Astrocyte of the cerebellum (primary cell): ENCODE measurements at places on chromosomes 3 and 15.

GRCh38 chr15:87704276-87704675 is 552.3 kb downstream of the NTRK3 start:
- DNase-seq = no peak

- DNase-seq = no peak
Observed at GRCh38 chr15:28014623-28015200, 84.4 kb downstream of the OCA2 start.

DNA sequence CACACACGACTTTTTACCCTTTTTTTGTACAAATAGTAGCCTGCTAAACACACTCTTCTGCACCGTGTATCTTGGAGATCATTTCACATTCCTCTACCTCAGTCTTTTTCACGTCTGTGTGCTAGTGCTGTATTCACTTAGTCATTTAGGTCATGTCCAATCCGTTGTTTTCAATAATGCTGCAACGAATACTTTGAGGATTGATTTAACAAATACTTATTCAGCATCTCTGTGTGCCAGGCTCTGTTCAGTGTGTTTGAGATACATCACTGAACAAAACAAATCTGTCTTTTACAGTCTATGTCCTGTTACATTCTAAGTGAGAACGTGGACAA is 882 bp downstream of the JMJD7 start:
- DNase-seq = no peak

- DNase-seq = no peak
Observed at GRCh38 chr3:196691386-196691785, 20.7 kb downstream of the CEP19 start.

GRCh38 chr15:56225520-56225919 is 18.2 kb downstream of the RFX7 start:
- DNase-seq = no peak

DNA sequence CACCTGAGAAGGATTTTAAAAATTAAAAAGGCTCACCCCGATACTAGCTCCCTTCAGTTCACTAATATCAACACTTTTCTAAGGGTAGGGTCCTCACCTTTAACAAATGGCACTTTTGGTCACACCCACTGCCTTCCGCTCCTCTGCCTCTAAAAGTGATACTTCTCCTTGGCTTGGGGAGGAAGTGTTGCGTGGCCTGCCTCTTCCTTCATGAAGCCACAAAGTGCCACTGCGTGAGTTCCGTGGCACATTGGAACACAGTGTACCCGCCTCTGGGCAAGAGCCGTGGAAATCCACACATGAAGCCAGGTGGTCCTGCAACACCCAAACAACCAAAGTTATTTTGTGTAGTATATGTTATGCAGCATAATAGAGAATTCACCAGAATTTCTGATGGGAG is 3.9 kb downstream of the B4GALT4 start:
- no peak for DNase-seq

DNA sequence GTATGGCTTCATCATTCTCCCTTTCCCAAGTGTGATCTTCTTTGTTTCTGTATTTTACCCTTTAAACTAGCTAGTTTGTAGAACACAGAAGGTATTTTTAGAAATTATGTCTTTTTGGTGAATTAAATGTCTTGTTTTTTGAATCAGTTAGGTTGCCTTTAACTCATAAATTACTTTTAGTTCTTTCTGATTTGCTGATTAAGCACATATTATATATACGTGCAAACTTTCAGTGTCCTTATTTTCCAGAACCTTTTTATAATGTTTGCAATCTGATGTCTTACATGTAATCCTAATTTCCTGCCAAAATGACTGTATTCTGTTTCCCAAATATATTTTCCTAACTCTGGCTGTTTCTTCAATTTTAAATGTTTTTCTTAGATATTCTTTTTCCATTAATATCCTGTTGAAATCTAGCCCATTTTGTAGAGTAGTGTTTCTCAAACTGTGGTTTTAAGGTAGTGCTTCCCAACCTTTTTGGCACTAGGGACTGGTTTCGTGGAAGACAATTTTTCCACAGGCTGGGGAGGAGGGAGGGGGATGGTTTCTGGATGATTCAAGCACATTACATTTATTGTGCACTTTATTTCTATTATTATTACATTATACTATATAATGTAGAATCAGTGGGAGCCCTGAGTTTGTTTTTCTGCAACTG is 51.8 kb downstream of the CHD2 start:
- DNase-seq = no peak

GRCh38 chr15:45242289-45242688 is 9.7 kb upstream of the SLC28A2 start:
- DNase-seq = no peak

- DNase-seq = no peak
Observed at GRCh38 chr15:78997981-78998499, 53.2 kb upstream of the CTSH start.

- DNase-seq = peak; percentile 45
Observed at GRCh38 chr3:16399473-16399872, 114.0 kb downstream of the RFTN1 start.

GRCh38 chr3:42763021-42763420 is 10.0 kb downstream of the CCDC13 start:
- no peak for DNase-seq

DNA sequence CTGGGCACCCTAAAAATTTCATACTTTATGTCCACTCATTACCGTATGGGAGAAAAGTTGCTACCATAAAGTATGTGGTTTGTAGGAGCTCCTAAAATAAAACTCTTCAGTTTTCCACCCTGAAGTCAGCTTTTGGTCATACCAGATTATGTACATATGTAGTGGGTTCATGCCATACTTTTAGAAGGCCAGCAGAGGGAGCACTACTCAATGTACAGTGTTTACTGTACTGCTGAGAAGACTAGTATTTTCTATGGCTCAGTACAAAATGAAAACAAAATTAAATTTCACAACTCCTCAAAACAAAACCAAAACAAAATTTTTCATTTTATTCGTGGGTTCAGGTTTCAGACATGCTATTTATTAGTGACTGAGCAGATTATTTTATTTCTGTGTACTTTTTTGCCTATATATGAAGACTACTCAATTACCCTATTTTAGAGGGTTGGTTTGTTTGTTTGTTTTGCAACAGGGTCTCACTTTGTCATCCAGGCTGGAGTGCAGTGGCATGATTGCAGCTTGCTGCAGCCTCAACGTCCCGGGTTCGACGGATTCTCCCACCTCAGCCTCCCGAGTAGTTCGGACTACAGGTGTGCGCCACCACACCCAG is 24.3 kb downstream of the NXPE3 start:
- DNase-seq = peak; percentile 67

GRCh38 chr15:27847775-27848710 is 251.1 kb downstream of the OCA2 start:
- DNase-seq = no peak

DNA sequence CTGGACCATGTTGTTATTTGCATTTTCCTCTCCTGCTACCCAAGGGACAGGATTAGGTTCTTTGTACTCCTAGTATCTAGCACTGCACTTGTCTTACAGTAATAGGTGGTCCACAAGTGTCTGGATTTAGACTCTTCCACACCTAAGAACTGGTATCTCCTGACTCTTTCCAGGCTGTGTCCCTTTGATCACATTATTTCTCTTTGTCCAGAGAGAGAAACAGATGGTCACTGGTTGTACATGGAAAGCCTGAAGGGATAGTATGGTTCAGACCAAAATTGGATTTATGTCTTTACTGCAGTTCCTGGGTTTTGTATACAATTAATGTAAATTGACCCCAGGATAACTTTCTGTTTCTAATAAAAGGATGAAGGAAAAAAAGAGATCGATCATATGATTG is 64.0 kb downstream of the PDE8A start:
- no peak for DNase-seq

GRCh38 chr15:28116521-28117431 is 17.7 kb upstream of the OCA2 start:
- DNase-seq = no peak

DNA sequence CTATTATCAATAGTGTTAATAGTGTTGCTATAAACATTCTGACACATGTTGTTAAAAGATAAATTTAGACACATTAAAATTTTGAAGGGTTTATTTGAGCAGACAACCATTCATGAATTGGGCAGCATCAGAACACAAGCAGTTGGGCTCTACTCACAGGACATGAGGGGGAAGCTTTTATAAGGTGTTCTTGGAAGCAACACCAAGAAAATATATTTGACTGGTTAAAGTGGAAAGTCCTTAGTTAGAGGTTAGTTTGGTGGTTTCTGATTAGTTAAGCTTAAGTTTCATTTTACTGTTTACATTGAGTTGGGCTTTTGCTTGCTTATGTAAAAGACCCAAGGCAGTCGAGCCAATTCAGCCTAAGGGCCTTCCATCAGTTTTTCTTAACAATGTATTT is 220.7 kb downstream of the CD47 start:
- no peak for DNase-seq

DNA sequence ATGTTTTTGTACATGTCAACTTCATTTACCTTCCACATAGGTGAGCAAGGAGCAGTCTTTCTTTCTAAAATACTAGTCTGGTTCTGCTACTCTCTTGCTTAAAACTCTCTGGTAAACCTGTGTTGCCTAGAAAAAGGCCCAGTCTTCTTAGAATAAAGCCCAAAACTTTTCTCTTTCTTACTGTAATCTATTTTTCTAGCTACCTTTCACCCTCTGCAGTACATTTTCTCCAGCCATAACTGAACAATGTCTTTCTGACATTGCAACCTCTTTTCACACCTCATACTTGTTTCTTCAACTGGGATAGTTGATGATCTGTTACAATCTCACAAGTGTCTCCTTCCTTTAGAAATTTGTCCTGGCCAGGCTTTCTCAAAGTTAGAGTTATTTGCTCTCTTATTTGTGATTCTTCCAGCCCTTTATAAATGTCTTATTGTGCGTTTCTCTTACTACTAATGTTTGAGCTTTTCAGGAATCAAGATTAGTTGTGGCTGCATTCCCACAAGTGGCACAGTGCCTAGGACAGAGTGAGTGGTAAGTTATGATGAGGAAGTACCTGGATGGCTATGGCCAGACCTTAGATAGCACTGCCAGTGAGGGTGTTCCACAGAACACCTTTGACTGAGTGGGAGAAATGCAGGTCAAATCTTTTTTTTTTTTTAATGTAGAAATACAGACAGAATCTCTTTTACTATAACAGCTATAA is 313.4 kb upstream of the SATB1 start:
- no peak for DNase-seq

GRCh38 chr3:101509811-101510210 is 3.2 kb downstream of the SENP7 start:
- DNase-seq = no peak

GRCh38 chr3:54863366-54863765 is 64.5 kb downstream of the LRTM1 start:
- no peak for DNase-seq

DNA sequence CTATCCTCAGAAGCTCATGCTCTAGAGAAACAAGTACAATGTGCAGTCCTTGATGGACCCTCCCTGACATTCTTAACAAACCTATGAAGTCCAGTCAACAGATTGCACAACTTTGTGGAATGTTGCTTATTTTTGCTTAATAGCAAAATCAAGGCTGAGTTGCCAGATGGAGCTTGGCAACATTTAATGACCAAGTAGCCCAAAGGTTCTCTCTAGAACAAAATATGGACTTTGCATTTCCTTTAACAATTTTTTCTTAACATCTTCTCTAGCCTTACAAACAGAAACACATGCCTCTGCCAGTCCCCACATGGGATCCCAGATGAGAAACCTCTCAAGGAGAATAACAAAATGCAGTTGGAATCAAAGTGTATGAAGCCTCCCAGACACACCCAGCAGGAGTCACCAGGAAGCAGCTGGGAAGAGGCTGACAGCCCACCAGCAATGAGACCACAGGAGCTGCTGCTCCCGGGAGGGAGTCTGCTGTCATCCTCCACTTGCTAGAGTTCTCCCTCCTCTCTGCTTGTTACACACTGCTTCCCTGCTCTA is 422.5 kb upstream of the CDIN1 start:
- DNase-seq = no peak

DNA sequence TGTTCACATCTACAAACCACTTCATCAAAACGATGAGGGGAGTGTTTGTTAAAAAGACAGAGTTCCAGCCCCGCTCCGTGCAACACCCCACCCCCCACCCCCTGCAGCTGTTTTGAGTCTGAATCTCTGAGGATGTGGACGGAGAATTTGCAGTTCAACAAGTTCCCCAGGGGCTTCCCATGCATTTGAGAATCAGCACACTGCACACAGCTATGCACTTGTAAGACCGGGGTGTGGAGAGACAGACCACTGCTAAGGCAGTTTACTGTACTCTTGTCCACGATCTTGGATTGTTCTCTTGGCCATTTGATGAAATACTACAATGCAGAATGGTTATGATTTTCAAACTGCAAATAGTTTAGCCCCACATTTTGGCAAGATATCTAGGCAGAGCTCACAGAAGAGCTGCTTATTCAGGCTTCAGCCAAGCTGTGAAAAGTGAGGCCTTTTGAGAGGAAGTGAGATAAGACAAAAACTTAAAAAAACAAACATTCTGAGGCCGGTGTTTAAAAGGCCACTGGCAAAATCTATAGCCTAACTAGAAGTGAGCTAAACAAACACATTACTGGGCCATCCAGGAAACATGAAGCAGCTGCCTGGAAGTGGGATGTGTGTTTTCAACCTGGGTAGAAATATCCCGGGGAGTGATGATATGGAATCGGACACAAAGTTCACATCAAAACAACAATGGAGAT is 308.2 kb upstream of the ADAMTS9 start:
- DNase-seq = no peak

GRCh38 chr3:123090728-123091531 is 24.1 kb downstream of the PDIA5 start:
- DNase-seq = no peak

GRCh38 chr3:133570937-133571320 is 2.6 kb upstream of the CDV3 start:
- DNase-seq = no peak

DNA sequence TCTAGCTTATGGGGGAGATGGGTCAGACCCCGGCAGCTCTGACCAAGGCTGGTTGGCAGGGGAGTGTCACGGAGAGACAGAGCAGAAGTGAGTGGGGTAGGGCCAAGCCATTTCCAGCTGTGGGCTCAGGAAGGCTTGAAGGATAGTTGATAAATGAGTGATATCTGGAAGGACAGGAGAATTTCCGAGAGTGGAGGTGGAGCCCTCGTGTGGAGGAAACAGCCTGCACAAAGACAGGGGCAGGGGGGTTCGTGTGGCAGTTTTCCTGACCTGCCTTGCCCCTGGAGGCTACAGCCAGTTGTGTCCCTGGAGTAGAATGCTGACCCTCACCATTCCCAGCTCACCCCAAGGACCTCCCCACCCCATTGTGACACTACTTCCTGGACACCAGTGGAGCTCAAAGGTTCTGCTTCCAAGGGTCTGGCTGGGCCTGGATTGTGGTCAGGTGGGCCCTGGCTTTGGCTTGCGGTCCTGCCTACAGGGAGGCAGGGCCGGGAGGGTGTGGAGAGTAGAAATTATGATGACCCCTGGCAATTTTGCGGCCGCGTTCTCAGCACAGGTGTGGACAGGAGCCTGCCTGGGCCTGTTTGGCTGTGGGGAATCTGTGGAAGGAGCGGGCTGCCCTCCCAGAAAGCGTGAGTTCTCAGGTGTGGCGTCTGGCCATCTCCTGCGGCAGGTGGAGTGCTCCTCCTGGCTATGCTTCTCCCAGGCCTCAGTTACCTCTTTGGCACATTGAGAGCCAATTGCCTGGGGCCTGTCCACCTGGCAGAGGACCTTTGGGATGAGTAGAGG is at the start of gene SLC22A14:
Gene SLC22A14 (plus strand): TSS at position 400 of the 792 bp plus-strand sequence. CDS start 23,733 bp downstream, outside the sequence.
- no peak for DNase-seq

GRCh38 chr15:71748293-71748718 is 62.0 kb upstream of the NR2E3 start:
- DNase-seq = peak; percentile 63

- no peak for DNase-seq
Observed at GRCh38 chr3:160225176-160226025, at the start of gene C3orf80. Gene C3orf80, plus strand, starts transcription at chr3:160225422. Its CDS starts 214 bp downstream, at chr3:160225636.

GRCh38 chr15:69035205-69035917 is 20.9 kb downstream of the NOX5 start:
- no peak for DNase-seq

- DNase-seq = no peak
Observed at GRCh38 chr3:195705081-195705991, 15.4 kb upstream of the MUC20 start.

GRCh38 chr15:81492331-81492968 is 118.4 kb upstream of the TMC3 start:
- peak; percentile 69 for DNase-seq
